Stimulated activated CD8-positive, alpha-beta memory T cell treated with anti-CD3 and anti-CD28 coated beads, Interleukin-4, amount 100 ng/mL, for 4 hours (primary cell): ENCODE measurements at places on chromosomes 7 and 10.

DNA sequence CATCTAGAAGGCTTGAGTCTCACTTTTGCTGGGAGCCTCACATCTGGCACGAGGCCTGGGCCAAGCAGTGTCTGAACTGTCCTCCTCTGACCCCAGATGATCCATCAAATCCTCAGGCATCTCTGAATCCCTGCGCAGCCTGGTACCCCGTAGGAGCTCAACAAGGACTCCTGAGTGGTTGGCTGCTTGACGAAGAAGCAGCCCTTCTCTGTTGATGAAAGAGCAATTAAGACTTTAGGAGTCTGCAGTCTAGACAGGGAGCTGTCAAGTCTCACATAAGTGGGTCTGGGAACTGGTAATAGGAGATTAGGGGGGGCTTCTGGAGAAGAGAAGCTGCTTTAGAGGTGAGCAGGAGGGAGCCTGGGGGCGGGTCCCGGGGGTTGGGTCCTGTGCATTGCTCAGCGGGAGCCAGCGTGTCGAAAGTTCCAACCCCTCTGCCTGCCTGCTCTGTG is 326.0 kb downstream of the RPS24 start:
- DNase-seq, result no peak

DNA sequence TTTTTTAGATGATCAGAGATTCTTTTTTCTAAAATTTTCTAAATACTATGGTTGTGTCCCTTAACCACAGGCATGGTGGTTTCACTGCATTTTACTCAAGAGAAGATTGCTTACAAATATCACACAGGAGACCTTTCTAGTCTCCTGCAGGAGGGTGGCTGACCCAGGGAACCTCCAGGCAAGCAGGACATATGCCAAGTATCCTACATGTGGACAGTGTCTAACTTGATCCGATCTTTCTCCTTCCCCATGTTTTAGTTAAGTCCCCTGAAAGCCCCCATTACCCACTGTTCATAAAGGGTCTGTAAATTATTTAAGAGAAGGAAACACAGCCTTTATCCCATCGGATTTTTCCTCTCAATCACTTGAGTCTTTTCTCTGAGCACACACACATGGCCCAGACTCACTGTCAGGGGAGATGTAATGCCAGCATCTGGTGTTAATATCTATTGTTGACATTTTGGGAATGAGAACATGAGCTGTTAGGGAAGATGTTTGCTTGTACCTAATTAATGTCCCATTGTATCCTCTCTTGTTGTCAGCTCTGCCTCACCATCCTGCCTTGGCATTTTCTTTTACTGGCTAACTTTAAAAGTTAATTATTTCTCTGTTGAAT is 755.2 kb downstream of the AUTS2 start:
- no peak for DNase-seq

DNA sequence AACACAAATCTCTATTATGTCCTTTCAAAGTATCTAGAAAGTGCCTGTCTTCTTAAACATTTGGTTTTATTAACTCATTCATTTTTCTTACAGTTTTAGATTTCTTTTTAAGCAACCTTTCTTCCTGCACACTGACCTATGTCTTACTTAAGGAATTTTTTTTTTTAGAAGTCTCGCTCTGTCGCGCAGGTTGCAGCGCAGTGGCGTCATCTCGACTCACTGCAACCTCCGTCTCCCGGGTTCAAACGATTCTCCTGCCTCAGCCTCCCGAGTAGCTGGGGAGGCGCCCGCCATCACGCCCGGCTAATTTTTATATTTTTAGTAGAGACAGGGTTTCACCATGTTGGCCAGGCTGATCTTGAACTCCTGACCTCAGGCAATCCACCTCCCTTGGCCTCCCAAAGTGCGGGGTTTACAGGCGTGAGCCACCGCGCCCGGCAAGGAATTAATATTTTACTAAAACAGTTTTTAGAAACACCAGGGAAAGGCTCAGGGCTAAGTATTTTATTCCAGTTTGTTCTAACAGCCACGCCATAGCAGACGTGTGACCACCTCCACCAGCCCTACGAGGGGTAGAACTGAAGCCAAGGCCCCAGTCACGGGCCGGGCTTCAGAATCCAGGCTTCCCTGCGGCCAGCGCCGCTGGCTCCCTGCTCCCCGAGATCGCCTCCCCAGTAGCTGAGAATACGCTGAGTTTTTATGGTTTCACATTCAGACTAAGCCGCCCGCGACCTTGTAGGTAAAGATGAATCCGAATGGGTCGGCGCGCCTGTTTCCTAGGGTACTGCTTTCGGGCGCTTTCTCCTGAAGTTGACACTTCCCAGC is 941 bp upstream of the LUC7L2 start:
- no peak for DNase-seq

DNA sequence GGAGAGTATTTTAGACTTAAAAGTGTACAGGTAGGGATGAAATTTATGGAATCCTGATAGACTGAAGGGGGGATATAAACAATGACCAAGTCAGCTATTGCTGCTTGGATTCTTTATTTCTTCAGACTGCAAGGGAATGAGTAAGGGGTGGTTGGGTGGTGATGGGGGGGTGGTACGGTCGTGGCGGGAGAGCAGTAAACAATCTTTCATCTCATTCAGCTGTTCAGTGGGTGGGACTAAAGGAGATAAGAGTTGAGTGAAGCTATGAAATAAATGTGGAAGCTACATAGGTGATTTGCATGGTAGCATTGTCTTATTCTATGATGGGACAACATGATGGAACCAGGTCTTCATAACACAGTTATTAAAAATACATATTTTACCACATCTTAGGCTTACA is 1.8 kb downstream of the SEPTIN7 start:
- DNase-seq, result no peak

GRCh38 chr7:37083311-37084096 is 359.2 kb upstream of the AOAH start:
- DNase-seq, result no peak

GRCh38 chr10:75472685-75473084 is 41.3 kb downstream of the LRMDA start:
- DNase-seq, result no peak

DNA sequence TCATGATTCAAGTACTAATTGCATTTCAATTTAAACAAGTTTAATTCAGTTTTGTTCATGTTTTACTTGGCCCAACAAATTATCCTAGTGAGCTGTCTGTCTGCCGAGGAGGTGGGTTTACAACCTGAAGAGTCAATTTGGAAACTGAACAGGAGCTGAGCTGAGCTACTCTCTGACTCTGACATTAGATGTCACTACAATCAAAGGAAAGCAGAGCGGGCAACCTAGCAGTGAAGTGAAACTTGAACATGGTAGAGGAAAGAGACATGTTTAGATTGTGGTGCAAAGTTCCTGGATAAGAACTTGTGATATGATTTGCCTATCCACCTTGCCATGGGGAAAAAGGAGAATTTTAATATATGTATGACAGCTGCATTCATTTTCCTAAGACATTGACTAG is 9.6 kb upstream of the AGR3 start:
- no peak for DNase-seq

DNA sequence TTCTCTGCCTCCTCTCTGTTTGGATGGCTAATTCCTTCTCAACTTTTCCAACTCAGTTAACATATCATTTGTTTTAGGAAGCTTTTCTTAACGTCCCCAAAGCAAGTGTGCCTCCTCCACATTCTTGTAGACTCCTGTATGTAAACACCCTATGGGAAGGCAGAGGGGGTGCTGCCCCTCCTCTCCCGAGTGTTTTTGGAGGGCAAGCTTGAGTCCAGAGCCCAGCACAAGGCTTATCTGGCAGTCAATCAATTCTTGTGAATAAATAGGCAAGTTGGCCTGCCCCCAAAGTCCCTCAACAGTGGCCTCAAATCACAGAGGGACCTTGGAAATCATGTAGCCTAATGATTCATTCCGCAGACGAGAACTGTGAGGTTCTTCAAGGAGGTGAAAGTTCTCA is 305.6 kb downstream of the RPS24 start:
- no peak for DNase-seq

DNA sequence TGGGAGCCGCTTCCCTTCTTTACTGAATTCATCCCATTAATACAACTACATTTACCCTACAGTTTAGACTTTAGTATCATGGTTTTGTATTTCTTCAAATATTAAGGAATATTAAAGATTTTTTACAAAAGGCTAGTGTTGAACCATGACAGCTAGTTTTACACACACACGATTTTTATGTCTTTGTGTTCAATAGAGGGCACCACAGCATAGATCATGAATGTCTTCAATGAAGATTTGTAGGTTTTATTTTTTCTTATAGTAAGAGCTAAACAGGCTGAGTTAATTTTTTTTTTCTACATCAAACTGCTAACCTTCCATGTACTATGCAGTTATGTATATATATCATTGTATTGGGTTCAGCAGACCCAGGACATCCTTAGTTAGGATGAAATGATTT is 76.9 kb downstream of the SNX10 start:
- DNase-seq, result no peak

GRCh38 chr7:123709525-123709924 is 39.3 kb downstream of the WASL start:
- DNase-seq, result no peak

GRCh38 chr10:111934931-111935330 is 248.6 kb downstream of the GPAM start:
- no peak for DNase-seq

GRCh38 chr7:11517853-11518252 is 314.1 kb downstream of the THSD7A start:
- no peak for DNase-seq

- DNase-seq, result no peak
Measured at GRCh38 chr7:44962483-44963251, 16.1 kb downstream of the MYO1G start.

DNA sequence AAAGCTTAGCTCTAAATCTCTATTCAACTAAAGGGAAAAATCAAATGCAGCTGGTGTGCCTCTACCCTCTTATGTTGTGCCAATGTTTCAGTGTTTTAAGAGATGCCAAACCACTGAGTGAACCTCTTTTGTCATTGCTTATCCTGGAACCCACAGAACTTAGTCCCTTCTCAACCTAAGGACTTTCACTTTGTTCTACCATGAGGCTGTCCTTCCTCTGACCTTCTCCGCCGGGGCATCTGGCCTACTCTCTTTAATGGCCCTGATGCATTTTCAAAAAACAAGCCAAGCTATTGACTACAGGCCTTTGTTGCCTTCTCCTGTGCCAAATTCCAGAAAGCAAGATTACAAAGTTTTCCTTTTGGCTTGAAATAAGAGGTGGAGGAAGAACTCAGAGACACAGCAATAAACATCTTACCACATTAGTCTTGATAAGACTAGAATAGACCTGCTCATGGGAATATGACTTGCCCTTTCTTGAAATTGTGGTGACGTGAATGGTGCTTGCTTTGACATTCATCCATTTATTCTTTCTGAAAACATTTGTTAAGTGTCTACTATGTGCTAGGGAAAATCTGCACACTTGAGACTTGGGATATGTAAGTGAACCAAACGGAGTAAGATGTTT is 253.2 kb upstream of the SMIM30 start:
- DNase-seq, result no peak

- DNase-seq, result no peak
Measured at GRCh38 chr7:104958371-104958865, 55.6 kb upstream of the KMT2E start.

- no peak for DNase-seq
Measured at GRCh38 chr10:17216217-17216900, 11.7 kb upstream of the VIM start.

GRCh38 chr10:78991187-78991586 is 77.6 kb upstream of the ZMIZ1 start:
- DNase-seq, result no peak

GRCh38 chr7:87341441-87341840 is 4.0 kb upstream of the CROT start:
- no peak for DNase-seq

- no peak for DNase-seq
Measured at GRCh38 chr10:88292185-88292514, 291.0 kb downstream of the RNLS start.

DNA sequence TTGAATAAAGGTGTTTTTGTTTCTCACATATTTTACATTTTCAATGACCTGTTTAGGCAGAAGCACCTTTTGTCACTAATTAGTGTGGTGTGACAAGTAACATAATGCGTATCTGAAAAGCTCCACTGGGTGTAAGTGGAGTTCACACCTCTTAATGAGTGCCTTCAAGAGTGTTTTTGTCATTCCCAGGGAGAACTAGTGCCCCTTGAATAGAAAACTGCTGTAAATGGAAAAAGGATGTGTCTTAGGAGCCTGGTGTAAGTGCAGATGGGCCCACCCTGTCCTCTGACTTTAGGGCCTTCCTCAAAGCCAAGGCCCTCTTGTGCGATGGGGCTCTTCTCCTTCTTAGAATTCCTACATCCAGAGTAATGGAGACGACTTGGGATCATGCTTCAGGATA is 170.0 kb downstream of the MGMT start:
- no peak for DNase-seq

GRCh38 chr10:109922358-109922975 is 844 bp downstream of the XPNPEP1 start:
- no peak for DNase-seq

DNA sequence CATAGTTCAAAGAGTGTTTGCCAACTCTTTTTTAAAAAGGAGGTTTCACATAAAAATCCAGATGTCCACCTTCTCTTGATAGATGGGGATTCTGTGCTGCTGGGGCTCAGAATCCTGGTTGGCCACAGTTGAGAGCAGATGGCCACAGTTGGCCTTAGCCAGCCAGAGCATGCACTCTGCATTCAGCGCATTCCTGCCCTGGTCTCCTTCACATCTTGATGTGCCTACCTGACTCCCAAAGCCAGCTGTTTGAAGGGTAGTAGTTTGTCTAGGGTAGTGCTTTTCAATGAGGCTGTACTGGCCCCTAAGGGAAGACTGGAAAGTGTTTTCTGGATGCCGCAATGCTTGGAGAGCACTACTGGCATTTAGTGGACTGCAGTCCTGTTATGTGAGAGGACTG is 208.1 kb upstream of the HDAC9 start:
- DNase-seq, result no peak

DNA sequence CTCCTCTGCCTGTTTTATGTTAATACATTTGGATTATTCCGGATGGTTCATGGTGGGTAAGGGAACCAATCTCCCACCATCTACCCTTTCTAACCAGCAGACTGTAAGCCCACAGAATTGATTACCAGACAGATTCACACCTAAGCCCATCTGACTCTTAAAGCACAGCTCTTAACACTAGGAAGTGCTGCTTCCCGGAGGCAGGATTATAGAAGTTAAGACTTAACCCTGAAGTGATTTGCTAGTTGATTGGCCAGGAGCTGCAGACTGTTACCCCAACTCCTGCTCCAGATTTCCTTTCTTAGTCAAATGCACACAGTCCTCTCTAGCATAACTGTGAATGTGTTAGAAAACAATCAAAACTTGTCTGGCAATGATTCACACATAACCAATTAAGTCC is 221.7 kb downstream of the CDK14 start:
- DNase-seq, result no peak

GRCh38 chr10:58886406-58886805 is 290.0 kb upstream of the PHYHIPL start:
- no peak for DNase-seq

GRCh38 chr10:51615764-51616298 is 83.6 kb downstream of the CSTF2T start:
- DNase-seq, result no peak

- DNase-seq, result no peak
Measured at GRCh38 chr7:150335108-150335773, 6.2 kb downstream of the RARRES2 start.

DNA sequence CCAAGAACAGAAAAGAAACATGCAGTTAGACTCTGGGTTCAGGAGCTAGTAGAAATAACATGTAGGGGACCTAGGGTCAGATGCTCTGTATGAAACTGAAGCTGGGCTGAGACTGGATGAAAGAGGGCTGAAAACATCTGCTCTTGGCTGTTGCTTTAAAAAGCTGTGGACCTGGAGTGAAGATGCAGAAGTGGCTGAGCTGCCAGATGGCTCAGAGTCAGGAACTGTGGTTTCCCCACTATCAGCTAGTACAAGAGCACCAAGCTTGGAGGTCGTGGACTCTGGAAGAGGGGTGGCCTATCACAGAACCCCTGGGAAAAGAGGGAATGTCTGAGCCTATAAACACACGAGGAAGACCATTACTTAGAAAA is 5.9 kb downstream of the ADK start:
- DNase-seq, result no peak
